ENCODE measurements at places on chromosomes 16 and 17.

DNA sequence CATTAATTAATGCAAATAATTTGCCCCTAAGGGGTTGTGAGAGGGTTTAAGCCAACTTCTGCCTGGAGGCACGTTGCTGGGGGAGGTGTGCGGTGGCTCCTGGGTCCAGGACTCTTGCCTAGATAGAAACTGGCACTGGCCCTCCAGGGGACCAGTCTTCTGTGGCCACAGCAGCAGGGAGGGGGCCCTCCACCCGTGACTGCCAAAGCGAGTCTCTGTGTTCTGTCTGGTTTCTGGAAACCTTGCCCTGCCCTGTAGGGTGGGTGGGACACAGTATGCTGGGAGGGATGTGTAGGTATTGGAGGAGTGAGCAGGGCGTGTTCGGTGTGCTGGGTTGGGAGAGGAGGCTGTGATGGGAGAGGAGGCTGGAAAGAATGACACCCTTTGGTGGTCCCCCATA lies 78.8 kb downstream of the TBC1D16 start:
- DNase-seq: no peak

DNA sequence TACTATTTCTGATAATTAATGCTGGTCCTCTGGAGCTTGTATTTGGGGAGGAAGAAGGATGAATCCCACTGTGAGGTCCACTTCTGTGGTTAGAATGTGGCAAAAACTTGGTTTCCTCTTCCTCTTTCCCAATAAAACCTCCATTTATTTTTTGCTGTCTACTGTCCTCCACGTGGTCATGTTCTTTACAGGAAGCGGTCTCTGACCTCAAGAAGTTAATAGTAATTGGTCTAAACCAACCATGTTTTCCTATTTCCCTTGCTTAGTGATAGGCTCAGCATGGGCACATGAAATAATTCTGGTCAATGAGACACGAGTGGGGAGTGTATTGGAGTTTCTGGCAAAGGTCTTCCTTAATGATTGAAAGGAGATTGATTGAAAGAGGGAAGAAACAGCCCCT lies 33.9 kb downstream of the CHP2 start:
- DNase-seq: no peak

DNA sequence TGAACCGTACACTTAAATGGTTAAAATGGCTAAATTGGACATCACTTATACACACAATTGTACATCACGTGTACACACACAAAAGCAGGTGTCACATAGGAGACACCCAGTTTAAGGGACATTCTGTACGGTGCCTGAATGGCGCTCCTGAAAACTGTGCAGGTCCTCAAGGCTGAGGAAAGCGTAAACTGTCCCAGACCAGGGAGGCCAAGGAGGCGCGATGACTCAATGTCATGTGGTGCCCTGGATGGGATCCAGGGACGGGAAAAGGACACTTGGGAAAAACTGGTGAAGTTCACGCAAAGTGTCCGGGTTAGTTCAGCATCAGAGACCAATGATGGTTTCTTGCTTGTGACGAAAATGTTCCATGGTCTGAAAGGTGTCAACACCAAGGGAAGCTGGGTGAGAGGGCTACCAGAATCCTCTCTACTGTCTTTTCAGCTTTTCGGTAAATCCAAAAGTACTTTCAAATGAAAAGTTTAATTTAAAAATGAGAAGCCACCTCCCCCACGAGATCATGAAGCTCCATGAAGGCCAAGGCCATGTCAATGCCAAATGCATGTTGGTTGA lies 112.2 kb downstream of the CMIP start:
- DNase-seq: no peak

GRCh38 chr17:17834974-17835373 lies 1.8 kb downstream of the SREBF1 start:
- no peak for DNase-seq

DNA sequence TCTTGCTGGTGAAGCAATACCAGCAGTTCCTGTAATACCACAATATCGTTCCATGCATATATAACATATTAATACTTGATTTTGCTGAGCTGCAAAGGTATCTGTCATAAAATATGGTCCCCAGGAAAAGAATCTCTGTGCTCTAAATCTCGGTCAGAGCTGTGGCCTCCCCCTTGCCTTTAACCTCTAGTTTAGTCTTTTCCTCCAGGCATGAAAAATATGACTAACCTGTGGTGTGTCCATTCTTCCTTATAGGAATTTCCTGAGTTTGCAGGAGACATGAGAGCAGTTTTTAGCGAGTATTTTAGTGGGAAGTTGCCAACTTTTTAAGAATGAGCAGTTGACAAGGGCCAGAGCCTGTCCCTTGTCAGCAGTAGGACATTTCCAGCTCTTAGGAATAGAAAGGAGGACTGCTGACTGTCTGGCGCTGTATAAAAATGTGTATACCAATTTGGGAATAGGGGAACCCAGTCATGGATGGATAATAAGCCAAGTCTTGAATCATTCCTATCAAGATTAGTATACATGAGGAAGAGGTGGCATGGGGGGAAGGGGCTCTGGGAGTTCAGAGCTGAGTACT lies 8.7 kb downstream of the ATXN1L start:
- DNase-seq: no peak

DNA sequence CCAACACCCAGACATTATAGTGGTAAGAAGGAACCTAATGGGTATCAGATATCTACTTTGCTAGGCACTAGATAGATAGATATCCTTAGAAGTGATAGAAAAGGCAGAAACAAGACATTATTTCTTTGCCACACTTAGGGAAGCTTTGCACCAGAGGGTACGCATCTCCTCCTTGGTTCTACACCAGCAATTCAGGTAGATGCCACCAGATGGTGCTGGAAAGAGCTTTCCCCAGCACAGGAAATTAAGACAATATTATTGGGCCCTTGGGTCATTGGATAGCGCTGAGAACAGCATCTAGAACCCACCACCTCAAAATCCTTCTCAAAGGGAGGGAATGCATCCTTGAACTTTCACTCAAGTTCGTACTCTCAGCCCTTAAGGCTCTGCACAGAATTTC lies 173.8 kb upstream of the CCL2 start:
- no peak for DNase-seq

DNA sequence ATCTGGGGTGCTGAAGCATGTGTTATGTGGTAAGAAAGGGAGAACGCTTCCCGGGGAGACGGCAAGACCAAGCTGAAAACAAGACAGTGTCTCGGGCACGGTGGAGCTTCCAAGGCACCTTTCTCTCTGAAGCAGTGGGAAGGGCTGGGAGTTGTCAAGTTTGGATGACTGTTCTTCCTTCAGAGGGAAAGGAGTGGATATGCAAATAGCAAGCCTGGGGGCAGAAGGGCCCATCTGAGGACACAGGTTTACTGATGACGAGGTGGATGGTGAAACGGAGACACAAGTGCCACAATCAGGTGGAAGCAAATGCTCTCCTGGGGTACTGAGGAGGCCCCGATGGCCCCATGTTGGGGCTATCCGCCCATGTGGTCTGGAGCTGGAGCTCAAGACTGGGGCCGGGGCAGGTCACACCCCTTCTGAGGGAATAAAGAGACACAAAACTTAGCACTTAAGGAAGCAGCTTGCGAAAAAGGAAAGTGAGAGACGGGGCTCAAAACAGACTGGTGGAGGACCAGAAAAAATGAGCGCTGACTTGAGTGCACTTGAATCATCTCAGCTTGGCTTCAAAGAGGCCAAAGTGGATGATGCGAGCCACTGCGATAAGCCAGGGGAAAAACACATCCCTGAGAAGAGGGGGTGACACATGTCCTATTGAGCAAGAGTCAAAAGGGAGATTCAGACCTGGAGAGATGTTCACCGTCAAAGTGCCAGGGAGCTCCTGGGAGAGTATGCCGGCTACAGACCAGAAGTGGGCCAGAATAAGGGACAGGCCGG lies 34.8 kb upstream of the MTSS2 start:
- DNase-seq: no peak

GRCh38 chr17:68318103-68318991 lies 27.1 kb downstream of the ARSG start:
- DNase-seq: no peak

- no peak for DNase-seq
Measured at GRCh38 chr16:15592324-15592723, 50.6 kb downstream of the MARF1 start.

- no peak for DNase-seq
Measured at GRCh38 chr16:22660441-22661160, 149.9 kb downstream of the NPIPB5 start.

- DNase-seq: no peak
Measured at GRCh38 chr17:50344731-50345365, 1.1 kb upstream of the XYLT2 start.

DNA sequence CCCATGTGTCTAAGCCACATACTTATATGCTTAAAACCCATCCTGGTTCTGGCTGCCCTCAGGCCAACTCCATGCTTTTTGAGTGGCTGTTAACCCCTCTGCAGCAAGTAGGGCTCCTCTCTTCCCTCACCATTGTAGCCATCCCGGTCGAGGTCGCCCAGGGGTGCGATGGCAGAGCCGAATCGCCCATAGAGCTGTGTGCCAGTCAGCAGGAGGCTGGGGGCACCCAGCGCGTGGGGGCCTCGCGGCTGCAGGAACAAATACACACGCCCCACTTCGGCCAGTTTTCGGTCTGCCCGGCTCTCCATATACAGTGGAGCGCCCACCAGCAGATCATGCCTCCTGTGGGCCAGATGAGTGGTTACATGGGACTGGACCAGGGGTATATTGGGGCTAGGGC lies 6.1 kb downstream of the ITGA2B start:
- no peak for DNase-seq

- DNase-seq: no peak
Measured at GRCh38 chr17:76461765-76462555, 5.4 kb upstream of the AANAT start.

Measured in GM18507 (cell line).